ENCODE measurements at places on chromosomes 13 and 19.
A peak's percentile ranks its signal among the peaks of the same experiment; 100 is the strongest.

DNA sequence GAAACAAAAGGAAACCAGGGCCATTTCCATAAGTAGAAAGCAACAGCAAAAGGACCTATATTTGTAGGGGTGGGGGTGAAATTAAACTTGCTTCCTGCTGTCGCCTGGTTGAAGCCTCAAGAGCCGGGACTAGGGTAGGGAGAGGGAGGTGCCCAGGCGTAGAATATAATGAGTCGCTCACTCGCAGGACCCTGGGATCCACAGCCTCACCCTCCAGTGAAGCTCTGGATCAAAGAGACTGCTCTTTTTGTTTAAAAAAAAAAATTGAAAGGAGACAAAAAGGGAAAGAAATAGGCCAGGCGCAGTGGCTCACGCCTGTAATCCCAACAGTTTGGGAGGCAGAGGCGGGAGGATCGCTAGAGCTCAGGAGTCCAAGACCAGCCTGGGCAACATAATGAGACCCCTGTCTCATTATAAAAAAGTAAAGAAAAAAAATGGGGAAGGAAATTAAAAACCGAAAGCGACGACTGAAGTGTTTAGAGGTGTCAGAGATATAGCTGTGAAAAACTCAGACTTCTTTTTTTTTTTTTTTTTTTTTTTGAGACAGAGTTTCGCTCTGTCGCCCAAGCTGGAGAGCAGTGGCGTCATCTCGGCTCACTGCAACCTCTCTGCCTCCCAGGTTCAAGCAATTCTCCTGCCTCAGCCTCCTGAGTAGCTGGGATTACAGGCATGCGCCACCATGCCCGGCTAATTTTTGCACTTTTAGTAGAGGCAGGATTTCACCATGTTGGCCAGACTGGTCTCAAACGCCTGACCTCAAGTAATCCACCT lies 10.9 kb upstream of the ADGRE5 start:
- no peak for DNase-seq

GRCh38 chr19:17393914-17394313 lies at the start of gene CCDC194:
Gene CCDC194 (minus strand): TSS chr19:17394196. CDS start chr19:17394158, 38 bp downstream.
- DNase-seq = no peak

- DNase-seq = no peak
Measured at GRCh38 chr13:31101472-31102170, 60.1 kb downstream of the HSPH1 start.

- no peak for DNase-seq
Measured at GRCh38 chr19:34432797-34433196, 4.6 kb downstream of the UBA2 start.

- no peak for DNase-seq
Measured at GRCh38 chr13:45773944-45774343, 71.8 kb downstream of the CBY2 start.

DNA sequence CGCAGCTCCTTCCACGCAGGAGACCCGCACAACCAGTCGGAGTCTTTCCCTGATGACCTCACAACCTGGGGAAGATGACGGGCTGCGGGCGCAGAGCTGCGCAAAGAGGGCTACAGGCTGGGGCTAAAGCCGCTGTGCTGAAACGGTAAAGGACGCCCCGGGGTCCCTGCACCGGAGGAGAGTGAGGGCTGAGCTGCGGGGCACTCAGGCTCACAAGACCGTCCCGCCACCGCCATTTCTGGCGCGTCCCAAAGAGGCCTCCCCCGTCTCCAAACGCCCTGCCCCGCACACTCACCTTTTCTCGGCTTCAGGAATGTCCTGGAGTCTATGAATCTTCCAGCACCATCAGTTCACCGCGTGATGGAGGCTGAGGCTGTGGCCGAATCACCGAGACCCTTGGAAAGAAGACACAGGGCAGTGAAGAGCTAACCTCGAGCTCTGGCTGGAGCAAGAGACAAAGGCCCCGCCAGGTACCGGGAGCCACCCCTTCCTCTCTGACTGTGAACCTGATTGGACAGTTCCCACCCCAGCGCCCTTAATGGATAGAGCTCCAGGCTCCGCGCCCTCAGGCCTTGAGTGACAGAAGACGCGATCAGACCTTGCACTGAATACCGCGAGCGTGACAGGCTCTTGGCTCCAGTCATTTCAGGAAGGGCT lies 41.8 kb upstream of the ZNF429 start:
- DNase-seq = peak; percentile 26

DNA sequence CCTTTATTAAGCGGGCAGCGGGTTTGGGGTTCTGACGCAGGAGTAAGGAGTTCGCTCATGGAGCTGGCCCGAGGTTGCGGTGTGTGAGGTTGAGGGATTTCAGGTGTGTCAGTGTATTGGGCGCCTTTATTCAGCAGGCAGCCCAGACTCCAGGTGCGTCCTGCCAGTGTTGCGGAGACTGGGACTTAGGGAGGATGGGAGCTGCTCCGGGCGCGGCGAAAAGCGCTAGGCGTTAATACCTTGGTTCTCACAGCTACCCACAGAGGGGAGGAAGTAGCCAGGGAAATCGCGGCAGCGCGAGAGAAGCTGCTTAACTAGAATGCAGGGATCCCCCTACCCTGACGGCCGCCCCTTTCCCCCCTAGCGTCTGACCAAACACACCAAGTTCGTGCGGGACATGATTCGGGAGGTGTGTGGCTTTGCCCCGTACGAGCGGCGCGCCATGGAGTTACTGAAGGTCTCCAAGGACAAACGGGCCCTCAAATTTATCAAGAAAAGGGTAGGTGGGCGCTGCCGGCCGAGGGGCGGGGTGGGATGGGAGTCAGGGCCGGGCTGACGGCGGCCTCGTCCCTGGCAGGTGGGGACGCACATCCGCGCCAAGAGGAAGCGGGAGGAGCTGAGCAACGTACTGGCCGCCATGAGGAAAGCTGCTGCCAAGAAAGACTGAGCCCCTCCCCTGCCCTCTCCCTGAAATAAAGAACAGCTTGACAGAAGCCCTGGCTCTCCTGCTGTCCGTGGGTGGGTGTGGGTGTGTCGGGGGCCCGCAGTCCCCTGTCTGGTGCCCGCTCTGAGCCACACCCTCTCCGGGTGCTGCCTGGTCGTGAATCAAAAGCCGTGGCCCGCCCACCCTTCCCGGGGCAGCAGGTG lies 1.1 kb downstream of the RPL36 start:
- peak; percentile 53 for DNase-seq

- no peak for DNase-seq
Measured at GRCh38 chr13:29800687-29801086, 49.7 kb downstream of the UBL3 start.

- no peak for DNase-seq
Measured at GRCh38 chr13:22232186-22232585, 561.3 kb downstream of the FGF9 start.

GRCh38 chr13:32222046-32222676 lies 93.0 kb downstream of the ZAR1L start:
- no peak for DNase-seq

DNA sequence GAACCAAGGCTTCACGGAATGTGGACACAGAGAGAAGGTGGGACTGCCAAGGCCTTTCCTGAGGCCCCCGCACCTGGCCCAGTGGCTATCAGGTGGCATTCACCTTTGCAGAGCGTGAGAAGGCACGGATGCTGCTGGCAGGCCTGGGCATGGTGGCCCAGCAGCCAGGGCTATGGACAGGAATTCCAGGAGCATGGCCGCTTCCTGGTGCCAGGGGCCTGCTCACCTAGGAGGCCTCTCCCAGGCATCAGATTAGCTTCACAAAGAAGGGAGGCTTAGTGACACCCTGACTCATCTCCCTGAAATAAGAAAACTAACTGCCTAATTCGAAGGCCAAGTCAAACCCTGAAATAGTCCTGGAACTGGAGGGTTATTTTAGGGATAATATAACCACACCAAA lies 155.8 kb downstream of the TEX29 start:
- DNase-seq = no peak

DNA sequence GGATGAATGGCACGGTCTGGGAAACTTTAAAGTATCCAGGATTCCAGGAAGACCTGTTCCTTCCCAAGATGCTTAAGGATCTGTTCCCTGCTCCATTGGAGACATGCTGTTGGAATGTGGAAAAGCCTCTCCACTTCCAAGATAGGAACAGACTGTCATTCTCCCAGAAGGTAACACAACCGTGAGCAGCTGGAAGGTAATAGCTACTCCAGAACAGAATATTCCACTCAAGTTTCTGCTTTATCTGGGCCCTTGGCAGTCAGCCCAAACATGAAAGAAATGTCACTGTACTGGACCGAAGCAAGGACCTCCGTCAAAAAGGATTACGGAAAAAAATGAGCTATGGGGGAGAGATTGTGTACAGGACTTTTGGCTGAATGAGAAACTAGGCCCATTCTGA lies 420.9 kb upstream of the NBEA start:
- DNase-seq = no peak

GRCh38 chr13:45369116-45369515 lies 28.1 kb upstream of the TPT1 start:
- DNase-seq = no peak

GRCh38 chr13:76950101-76950500 lies 1.8 kb downstream of the ACOD1 start:
- DNase-seq = no peak

DNA sequence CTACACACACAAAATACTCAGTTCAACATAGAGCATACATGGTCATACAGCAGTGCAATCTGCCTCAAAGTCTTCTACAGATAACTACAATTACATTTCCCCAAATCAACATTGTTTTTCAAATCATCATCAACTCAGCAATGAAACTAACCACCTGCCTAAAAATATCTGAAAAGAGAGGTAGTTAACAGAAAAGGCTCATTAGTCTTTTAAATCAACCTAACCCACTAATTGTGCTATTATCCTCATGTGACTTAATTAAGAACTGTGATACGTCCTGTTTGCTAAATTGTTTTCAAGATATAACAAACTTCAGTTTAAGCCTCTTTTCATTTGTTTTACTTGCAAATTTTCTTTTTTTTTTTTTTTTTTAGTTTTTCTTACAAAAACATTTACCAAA lies 65.4 kb downstream of the VWA8 start:
- no peak for DNase-seq

- no peak for DNase-seq
Measured at GRCh38 chr13:39040206-39040605, 1.9 kb downstream of the NHLRC3 start.

- no peak for DNase-seq
Measured at GRCh38 chr13:45374917-45375316, 33.9 kb upstream of the TPT1 start.

DNA sequence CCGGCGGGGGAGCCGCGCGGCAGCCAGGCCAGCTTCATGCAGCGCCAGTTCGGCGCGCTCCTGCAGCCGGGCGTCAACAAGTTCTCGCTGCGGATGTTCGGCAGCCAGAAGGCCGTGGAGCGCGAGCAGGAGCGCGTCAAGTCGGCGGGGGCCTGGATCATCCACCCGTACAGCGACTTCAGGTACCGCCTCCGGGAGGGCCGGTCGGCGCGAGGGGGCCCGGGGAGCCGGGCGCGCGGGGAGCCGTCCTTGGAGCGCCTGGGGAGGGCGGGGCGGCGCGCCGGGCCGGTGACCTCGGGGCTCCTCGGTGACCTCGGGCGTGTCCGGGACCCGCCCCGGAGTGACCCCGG lies 690 bp downstream of the HCN2 start:
- no peak for DNase-seq

All from H4 (cell line).